ENCODE measurements at places on chromosomes 5 and 9. TPM values are rescaled to one million over a fixed set of nuclear protein-coding genes. Genes with fewer than 3 reads are reported as not detected.

The GLRA1 gene
- polyA plus RNA-seq, result not detected

The EGFLAM gene
- polyA plus RNA-seq, result 0.13 TPM

DNA sequence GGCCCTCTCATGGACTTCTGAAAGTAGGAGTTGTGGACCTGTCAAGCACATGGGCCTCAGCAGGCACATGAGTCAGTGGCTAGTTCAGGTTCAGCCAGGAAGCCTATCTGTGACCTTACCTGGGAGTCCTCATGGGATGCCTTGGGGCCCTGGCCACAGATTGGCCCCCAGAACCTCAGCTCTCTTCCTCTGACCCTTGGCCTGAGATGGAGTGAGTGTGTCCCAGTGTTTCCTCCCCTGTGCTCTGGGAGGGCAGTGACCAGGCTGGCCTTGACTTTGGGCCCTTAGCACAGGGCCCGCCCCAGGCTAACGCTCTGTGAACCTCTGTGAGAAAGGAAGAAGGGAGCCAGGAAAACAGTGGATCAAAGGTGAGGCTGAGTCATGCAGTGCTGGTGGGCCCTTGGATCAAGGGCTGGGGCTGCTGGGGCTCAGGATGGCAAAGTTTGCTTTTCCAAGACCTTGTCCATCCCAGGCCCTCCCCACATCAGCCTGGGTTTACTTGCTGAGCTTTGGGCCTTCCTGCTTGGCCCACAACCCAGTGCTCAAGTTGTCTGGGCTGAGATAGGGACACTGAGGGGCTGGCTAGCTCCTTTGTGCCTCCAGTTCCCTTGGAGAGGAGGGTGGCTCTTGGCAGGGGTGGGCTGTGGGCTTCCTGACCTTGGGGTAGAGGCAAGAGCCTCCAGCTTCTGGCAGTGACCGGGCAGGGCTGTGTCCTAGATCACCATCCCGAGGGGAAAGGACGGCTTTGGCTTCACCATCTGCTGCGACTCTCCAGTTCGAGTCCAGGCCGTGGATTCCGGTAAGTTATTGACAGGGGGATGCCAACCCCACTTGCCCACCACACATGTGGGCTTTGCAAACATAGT, 41.4 kb downstream of the RGS3 start:
- no peak for DNase-seq
- H3K36me3 ChIP-seq, result no peaks in the 10 kb centered on the region
- no peaks in the 10 kb centered on the region for H3K27me3 ChIP-seq
- no peaks in the 10 kb centered on the region for H3K4me1 ChIP-seq

DNA sequence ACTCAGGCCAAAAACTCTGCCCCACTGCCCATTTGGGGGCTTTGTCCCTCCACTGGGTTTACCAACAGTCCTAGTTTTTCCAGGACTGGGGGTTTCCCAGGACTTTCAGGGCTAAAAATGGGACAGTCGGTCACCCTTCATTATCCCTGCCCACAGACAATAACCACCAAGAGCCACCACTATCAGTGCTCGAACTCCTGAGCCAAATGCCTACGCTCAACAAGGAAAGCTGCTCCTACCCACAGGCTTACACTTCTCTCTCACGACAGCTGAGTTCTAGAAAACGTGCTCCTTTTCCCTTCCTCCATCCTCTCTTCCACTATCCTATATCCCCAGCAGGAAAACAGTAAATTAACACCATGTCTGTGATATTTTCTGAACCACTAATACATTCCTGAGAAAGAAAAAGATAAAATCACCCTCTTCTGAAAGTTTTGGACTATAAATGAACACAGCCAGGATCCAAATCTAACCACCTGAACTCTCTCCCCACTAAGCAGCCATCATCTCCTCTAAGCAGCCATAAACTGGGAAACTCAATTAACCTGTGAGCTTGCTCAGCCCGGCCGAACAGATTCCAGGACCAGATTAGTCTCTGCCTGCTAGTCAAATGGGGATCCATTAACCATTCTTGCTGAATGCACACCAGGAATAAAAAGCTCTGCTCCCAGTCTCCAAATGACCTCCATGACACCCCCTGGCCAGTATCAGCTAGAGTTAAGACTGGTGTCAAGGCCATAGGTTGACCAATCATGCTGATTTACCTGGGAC, 41.8 kb downstream of the KLHL3 start:
- H3K4me3 ChIP-seq, result no peak overlapping the region
- no peaks in the 10 kb centered on the region for H3K36me3 ChIP-seq
- peak; percentile 33 for DNase-seq
- H3K4me1 ChIP-seq, result peaks cover 10% of the 10 kb centered on the region
- H3K27ac ChIP-seq, result no peak overlapping the region
- no peaks in the 10 kb centered on the region for H3K27me3 ChIP-seq

DNA sequence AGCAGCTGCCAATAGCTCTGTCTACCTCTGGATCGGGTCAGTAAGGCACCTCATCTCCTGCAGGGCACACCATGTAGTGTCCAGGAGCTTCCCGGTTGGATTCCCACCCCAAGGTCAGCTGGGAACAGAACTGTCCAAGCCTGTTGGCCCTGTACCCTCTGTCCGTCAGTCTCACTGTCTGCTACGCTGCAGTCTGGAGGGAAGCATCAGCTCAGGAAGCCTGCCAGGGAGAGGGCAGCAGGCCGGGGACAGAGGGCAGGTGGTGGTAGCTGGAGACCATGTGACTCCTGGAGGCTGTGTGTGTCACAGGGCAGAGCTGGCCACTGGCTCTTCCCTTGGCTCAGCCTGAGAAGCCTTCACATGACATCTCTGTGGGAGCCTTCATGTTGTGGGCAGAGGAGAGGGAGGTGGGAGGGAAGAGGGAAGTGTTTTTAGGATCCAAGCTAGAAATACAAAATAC, 134.5 kb downstream of the SEC61B start:
- no peak for DNase-seq
- no peak overlapping the region for H3K27ac ChIP-seq
- no peaks in the 10 kb centered on the region for H3K27me3 ChIP-seq
- no peaks in the 10 kb centered on the region for H3K36me3 ChIP-seq
- H3K4me1 ChIP-seq, result peaks cover 24% of the 10 kb centered on the region

- no peak overlapping the region for H3K4me3 ChIP-seq
- H3K27me3 ChIP-seq, result no peaks in the 10 kb centered on the region
- no peak for DNase-seq
- peaks cover 23% of the 10 kb centered on the region for H3K36me3 ChIP-seq
- H3K4me1 ChIP-seq, result no peaks in the 10 kb centered on the region
These were observed 6.8 kb downstream of the HBEGF start for GRCh38 chr5:140339636-140340035.

DNA sequence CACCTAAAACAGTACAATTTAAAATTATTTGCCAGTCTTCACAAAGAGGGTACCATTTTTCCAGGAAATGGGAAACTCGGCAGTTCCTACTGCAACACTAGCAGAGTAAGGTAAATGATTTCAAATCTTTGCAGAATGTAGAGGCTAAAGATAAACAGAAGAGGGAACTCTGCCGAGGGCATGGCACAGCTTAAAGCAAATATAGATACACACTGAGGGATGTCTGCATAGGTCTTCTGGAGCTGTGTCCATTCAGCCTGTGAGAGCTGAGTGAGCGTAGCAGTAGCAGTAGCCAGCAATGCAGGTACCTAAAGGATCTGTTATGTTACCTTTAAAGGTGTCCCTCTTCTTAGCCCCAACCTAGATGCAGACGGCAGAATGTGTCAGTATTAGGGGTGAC, 17.5 kb downstream of the CDKL3 start:
- H3K4me3 ChIP-seq, result no peak overlapping the region
- H3K27ac ChIP-seq, result no peak overlapping the region
- H3K36me3 ChIP-seq, result no peaks in the 10 kb centered on the region
- no peak for DNase-seq
- no peaks in the 10 kb centered on the region for H3K4me1 ChIP-seq

- no peak overlapping the region for H3K4me3 ChIP-seq
- no peaks in the 10 kb centered on the region for H3K36me3 ChIP-seq
- no peaks in the 10 kb centered on the region for H3K27me3 ChIP-seq
- no peaks in the 10 kb centered on the region for H3K4me1 ChIP-seq
- DNase-seq, result no peak
- H3K27ac ChIP-seq, result peak overlapping the region; percentile 57
These were observed 190.4 kb upstream of the VCAN start for GRCh38 chr5:83281176-83281575.

GRCh38 chr5:109986726-109987125, 297.0 kb downstream of the MAN2A1 start:
- no peak overlapping the region for H3K4me3 ChIP-seq
- DNase-seq, result no peak
- no peaks in the 10 kb centered on the region for H3K27me3 ChIP-seq
- no peaks in the 10 kb centered on the region for H3K36me3 ChIP-seq
- no peaks in the 10 kb centered on the region for H3K4me1 ChIP-seq

DNA sequence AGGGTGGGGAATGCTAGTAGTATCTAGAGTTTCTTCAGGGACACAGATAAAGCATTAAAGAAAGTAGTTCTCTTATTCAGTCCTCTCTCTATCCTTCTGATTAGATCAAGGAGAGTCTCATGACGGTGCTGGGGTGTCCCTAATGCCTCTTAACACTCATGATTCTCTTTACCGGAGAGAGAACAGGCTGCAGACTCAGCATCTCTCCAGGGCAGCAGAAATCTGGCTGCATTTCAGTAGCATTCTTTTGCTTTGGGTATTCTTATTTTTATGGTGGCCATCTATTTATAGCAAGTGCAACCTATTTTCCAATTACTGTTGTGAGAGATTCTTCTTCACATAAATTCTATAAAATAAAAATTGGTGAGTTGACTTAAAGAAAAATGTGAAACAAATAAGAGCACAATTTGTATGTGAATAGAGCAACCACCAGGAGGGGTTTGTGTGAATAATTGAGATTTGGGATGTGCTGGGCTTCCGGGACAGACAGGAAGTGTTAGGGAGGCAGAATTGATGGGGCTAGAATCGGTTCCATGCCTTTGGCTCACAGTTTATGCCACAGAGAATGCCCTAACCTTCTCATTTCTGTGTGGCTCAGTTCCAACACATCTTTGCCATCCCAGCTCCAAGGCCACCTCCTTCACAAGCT, 23.8 kb upstream of the BOD1 start:
- no peaks in the 10 kb centered on the region for H3K27me3 ChIP-seq
- no peak overlapping the region for H3K27ac ChIP-seq
- peaks cover 28% of the 10 kb centered on the region for H3K4me1 ChIP-seq
- no peaks in the 10 kb centered on the region for H3K36me3 ChIP-seq
- no peak overlapping the region for H3K4me3 ChIP-seq

DNA sequence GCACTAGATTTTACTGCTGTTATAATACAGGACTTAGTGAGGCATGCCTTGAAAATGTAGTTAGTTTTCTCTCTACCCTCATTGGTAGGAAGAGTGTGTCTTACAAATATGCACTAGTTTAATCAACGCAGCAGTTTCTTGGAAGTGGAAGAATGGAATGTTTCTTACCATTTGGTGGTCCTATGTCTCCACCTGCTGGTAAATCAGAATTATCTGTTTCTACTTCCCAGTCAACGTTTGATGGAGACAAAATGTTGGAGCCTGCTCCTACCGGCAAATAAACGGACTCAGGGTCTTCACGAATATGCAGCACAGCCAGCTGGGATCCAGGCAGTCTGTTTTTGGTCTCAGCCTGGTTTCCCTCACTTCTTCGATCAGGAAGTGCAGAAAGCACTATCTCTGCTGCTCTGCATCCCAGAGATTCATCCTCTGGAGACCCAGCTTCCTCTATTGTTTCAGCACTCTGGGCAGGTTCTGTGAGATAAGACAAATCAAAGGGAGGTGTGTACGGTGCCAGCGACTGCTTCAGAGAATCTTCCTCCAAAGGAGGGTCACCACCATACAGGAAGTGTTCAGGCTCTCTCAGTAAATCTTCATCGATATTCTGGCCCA, 59.5 kb upstream of the PCA3 start:
- peaks cover 39% of the 10 kb centered on the region for H3K27me3 ChIP-seq
- peak; percentile 39 for DNase-seq
- no peak overlapping the region for H3K4me3 ChIP-seq
- no peak overlapping the region for H3K27ac ChIP-seq
- peaks cover 16% of the 10 kb centered on the region for H3K4me1 ChIP-seq
- no peaks in the 10 kb centered on the region for H3K36me3 ChIP-seq

The OR1Q1 gene
- polyA plus RNA-seq, result 0.29 TPM

GRCh38 chr9:37415011-37415719, 7.3 kb upstream of the GRHPR start:
- peak overlapping the region; percentile 36 for H3K4me3 ChIP-seq
- H3K27me3 ChIP-seq, result no peaks in the 10 kb centered on the region
- peak overlapping the region; percentile 40 for H3K27ac ChIP-seq
- peaks cover 4% of the 10 kb centered on the region for H3K4me1 ChIP-seq

GRCh38 chr9:908536-909205, 67.2 kb downstream of the DMRT1 start:
- H3K4me1 ChIP-seq, result no peaks in the 10 kb centered on the region
- no peak overlapping the region for H3K27ac ChIP-seq
- DNase-seq, result no peak
- H3K36me3 ChIP-seq, result no peaks in the 10 kb centered on the region
- no peak overlapping the region for H3K4me3 ChIP-seq

- H3K36me3 ChIP-seq, result no peaks in the 10 kb centered on the region
- no peak overlapping the region for H3K27ac ChIP-seq
- no peak overlapping the region for H3K4me3 ChIP-seq
- no peaks in the 10 kb centered on the region for H3K27me3 ChIP-seq
These were observed 388.7 kb downstream of the PRELID2 start for GRCh38 chr5:145446412-145446811.

- no peaks in the 10 kb centered on the region for H3K36me3 ChIP-seq
- no peaks in the 10 kb centered on the region for H3K4me1 ChIP-seq
- H3K27me3 ChIP-seq, result no peaks in the 10 kb centered on the region
- H3K27ac ChIP-seq, result no peak overlapping the region
- DNase-seq, result peak; percentile 27
- H3K4me3 ChIP-seq, result no peak overlapping the region
These were observed 8.8 kb upstream of the SCGB3A1 start for GRCh38 chr5:180599981-180600553.

The CYLC2 gene
- not detected for polyA plus RNA-seq

DNA sequence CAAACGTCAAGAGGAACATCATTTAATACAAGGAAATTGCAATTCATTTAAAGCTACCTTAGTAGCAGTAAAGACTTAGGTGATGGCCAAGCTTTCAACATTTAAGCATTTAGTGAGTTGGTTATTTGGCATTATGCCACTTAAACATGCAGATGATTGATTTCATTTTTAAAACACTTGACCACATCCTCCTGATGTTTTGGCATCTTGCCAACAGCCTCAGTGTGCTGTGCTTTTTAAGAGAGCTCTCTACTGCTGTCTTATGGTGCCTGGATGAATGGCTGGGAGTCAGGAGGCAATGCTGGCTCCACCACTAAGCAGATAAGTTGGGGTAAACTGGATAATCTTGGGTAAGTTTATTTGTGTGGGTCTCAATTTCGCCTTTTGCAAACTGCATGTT, 364.5 kb downstream of the MAN2A1 start:
- no peak overlapping the region for H3K27ac ChIP-seq
- peak; percentile 10 for DNase-seq
- no peaks in the 10 kb centered on the region for H3K27me3 ChIP-seq
- no peaks in the 10 kb centered on the region for H3K36me3 ChIP-seq

The OR5C1 gene
- not detected for polyA plus RNA-seq

The TAF11L5 gene
- not detected for polyA plus RNA-seq

The RANBP3L gene
- not detected for polyA plus RNA-seq

Measured in SK-N-SH (cell line).